ENCODE measurements at places on chromosomes 7 and 10. TPM values are rescaled to one million over a fixed set of nuclear protein-coding genes. Genes with fewer than 3 reads are reported as not detected.

The LRRN3 gene
- polyA plus RNA-seq: 7.1 TPM

The TAS2R4 gene
- polyA plus RNA-seq: 1.2 TPM

The COL28A1 gene
- polyA plus RNA-seq: 12.6 TPM

The TMEM26 gene
- polyA plus RNA-seq: 6.6 TPM

The OR6B1 gene
- not detected for polyA plus RNA-seq

The MRLN gene
- polyA plus RNA-seq: 0.26 TPM

The CCL26 gene
- polyA plus RNA-seq: not detected

The SPAM1 gene
- polyA plus RNA-seq: not detected

The HGF gene
- 2.8 TPM for polyA plus RNA-seq

GRCh38 chr7:44914992-44915607, 29.8 kb upstream of the PURB start:
- DNase-seq: no peak

DNA sequence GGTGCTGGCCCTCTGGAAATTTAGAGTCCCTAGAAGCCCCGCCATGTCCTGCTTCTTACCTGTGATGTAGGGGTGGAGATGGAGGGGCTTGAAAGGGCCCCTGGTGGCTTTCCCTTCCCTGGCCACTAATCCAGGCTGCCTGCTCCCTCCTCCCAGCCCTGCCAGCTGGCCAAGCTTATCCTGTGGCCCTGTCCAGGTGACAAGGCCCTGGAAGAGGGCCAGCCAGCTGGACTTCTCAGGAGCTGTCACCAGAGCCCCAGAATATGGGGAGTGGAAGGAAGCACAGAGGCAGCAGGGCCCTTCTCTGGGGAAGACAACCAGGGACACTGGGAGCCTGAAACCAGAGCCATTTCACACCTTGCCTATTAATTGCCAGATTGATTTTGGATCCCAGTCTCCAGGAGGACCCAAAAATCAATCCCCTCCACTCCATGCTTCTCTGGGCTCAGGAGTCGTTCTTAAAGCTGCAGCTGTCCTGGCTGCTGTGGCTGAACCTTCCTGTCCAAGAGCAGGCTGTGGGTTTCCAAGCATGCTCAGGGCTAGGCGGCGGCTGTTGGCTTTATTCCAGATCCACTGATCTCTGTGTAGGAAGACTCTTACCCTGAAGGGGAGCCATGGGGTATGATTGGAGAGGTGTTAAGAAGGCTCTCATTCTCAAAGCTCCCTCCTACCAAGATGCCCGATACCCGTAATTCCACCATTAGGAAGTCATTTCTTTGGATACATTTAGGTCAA, 52.6 kb upstream of the PCBD1 start:
- no peak for DNase-seq

DNA sequence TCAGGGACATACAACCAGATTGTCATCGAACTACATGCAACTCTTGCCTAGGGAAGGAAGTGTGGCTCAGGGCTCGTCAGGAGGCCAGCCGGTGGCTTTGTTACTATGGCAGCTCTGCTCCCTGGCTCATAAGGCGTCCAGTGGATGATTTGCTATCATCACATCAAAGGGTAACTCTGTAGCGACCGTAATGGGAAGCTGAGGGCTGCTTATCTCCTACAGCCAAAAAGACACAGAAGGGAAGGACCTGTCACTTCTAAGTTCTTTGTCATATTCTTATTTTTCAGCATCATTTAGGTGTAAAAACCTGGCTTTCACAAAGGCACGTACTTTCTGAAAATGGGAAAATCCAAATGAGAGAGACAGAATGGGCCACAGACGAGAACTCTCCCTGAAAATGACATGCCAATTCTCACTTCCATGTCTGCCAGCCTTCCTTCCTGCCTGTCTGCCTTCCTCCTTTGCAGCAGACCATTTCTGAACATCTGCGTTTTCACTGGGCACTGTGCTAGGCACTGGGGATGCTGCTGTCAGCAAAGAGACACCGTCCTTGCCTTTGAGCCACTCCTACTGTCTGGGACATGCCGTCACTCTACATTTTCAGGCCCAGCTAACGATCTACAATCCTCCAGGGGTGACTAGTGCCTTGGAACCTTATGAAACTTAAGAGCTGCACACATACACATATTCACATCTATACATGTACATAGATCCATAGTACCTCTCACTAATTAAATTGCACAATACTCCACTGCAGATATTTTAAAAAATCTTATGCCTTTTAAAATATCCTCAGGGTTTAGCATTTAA, 26.9 kb downstream of the ENKUR start:
- no peak for DNase-seq

DNA sequence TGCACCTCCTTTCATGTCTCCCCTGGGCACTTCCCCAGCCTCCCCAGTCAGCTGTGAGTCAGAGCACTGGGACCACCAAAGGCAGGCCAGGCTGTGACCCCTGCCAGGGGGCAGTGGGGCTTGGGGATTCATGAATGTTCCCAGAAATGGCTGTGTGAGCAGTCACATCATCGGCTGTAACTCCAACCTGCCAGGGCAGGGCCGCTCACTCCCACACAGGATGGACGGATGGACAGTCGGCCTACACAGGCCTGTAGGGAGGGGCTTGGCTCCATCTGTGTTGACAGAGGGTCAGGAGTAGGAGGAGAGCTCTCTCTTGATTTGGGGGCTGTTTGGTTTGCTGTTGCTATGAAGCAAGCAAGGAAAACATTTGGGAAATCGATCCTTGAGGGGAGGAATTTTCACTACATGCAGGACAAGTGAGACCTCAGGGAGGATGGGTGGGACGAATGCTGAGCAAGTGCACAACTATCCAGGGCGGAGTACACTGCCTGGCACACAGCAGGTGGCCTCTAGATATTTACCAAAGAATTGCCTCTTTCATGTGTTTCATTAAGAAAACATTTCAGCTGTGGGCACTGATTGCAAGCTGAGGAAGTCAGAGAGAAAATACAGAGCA, 2.9 kb upstream of the IGFBP1 start:
- no peak for DNase-seq

DNA sequence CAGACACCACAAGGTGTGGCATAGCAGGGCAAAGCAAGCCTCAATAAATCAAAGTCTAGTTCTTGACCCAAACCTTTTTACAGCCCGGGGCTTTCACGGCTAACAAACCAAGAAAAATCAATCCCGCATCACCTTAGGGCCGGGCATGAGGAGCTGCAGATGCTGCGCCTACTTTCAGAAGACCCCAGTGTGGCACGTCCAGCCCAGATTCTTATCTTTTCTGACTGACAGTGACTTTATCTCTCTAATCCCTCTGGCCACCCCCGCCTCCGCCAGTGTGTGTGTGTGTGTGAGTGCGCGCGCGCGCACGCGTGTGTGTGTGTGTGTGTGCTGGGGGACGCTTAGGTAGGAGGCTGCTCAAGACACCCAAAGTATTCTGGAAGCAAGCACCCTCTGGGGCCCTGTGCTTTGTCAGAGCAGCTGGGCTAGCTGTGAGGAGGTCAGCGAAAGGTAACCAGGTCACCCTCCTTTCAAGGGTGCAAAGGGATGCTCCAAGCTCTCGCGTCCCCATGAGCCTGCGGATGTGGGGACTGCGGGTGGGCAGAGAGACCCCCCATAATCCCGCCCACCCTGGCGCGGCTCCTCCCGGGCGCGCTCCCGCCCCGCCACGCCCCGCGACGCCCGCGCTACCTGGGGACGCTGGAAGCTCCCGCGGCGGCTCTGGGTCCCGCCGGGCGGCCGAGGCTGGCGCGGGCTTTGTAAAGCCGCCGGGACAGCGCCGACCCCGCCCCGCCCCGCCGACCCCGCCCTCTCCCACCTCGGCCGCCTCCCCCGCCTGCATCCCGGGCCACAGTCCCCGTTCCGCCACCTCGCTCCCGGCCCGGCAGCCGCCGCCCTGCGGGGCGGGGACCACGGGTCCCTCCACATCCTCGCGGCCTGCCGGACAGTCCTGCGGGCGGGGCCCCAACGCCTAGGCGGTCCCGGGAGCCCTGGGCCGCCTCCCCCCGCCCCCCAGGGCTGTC, 57.1 kb upstream of the RHOBTB1 start:
- no peak for DNase-seq

DNA sequence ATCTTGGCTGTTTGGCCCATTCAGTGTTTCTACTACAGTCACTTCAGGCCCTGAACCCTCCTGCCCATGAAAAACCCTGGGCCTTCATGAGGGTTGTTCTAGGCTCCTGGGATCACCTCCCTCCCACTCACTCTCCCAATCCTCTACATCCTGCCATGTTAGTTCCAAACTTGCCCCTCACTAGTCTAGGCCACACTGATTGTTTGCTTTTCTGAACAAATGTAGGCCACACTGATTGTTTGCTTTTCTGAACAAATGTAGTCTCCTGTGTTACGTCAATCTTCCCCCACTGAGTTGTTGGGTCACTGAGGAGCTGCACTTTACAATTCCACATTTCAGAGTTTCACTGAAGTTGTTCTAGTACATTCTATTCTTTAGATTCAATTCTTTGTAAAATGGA, 5.3 kb upstream of the ALDH18A1 start:
- DNase-seq: no peak

GRCh38 chr7:126856691-126857291, 395.9 kb downstream of the GRM8 start:
- DNase-seq: no peak

DNA sequence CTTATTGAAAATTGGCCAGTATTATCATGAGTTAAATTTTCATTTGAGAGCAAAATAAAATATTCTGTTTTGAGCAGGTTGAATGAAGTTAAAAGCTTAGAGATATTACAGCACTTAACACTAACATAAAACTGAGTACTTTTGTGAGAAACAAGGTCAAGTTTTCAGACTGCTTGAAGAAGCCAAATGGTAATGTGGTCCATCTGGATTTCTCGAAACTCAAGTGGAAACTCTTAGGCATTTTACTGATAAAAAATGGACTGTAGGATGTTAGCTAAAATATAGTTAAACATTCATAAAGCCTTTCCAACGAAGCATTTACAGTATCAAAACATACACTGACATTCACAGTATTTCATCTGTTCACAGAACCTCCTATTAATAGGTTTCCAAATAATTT, 528.1 kb upstream of the SEMA3D start:
- no peak for DNase-seq

GRCh38 chr7:131616487-131617200, 60.2 kb upstream of the PODXL start:
- no peak for DNase-seq

DNA sequence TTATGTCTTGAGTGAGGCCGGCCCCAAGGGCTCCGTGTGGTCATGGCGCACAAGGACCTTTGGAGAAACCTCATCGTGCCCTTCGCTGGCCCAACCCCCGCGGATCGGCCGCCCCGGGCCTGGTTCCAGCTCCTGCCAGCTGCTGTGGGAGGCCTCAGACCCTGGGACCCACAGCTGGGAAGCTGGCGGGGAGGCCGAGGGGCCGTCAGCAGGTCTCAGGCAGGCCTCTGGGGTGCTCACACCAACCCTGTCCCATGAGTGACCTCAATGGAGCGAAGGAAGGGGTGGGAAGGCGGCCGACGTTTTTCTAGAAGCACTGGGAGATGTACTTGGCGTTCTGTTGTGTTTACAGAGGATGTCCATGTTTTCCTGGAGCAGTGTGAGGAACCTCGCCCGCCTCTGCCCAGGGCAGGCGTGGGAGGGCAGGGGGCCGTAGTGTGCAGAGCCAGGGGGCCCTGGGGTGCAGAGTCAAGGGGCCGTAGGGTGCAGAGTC, 18.6 kb upstream of the ADGRA1 start:
- no peak for DNase-seq

- DNase-seq: peak; percentile 3
Measured at GRCh38 chr7:82156893-82157292, 286.7 kb downstream of the CACNA2D1 start.

GRCh38 chr10:75495434-75496190, 64.2 kb downstream of the LRMDA start:
- DNase-seq: no peak

- DNase-seq: no peak
Measured at GRCh38 chr10:132497861-132498561, 39.6 kb upstream of the INPP5A start.

DNA sequence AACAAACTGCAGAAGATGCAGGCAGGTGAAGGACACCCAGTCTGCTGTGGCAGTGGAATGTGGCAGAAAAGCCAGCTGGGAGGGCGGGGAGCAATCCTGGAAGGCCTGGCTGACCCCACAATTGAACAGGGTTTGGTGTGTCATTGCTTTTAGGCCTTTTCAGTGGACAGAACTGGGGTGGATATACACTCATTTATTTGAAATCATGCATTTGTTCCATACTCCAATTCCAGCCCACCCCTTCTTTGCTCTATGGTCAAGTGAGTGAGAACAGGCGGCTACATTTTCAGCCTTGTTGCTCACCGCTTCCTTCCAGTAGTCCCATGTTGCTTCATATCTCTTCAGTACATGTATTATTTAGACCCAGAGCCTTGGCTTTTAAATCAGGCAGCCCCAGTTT, 39.8 kb downstream of the PTPN12 start:
- no peak for DNase-seq

DNA sequence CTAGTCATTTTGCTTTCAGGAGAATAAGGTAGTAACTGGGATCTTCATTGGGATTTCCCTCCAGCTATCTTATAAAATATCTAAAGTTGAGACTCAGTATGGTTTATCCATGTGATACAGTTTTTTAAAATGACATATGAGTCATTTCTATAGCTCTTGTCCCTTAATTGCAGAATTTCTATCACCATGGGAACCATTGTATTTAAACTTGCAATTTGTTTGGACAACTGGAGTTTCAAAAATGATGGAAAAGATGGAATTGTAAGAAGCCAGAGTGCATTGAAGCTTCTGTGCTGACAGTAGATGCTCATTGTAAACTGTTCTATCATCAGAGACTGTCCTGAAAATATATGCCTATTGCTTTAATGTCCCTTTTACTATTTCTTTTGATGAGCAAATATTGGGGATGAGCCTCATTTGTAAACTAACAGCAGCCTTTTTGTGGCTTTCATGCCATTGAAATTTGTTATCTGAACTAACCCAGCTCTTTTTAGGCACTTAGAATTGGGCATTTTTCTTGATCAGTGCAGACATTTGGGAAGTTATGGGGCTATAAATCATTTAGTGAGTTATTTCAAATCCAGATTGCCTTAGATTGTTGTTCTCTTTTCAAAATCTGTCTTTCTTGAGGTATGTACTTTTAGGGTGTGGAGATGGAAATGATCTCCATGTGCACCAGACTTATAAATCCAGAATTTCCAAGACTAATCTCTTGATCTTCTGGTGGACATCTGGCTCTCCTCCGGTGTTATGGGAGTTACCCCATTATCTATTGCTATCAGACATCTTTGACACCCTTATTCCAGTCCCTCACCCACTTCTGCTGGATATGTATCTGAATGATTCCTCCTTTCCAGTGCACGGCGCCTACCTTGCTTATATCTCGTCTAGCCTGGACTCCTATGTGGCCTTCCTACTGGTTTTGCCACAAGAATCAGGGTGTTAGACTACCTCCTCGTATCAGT, 159.0 kb downstream of the SND1 start:
- no peak for DNase-seq

DNA sequence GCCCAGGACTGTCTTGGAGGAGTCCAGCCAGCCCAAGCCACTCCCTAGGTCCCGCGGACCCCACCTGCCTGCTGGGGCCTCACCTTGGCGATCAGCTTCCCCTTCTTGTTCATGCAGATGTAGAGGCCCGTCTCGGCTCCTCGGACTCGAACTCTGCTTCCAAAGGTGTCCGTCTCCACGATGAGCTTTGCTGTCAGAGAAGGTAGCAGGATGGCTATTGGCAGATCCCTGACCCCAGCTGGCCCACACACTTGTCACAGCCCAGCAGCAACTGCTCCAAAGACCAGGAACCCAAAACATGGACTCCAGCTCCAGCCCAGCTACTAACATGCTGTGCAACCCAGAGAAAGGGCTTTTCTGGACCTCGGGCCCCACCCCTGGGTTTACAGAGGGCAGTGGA, 4.5 kb downstream of the FGF8 start:
- no peak for DNase-seq

GRCh38 chr7:102912742-102913141, at the start of gene LRRC17:
TSS of gene LRRC17 (plus strand) at chr7:102913000. CDS start at chr7:102933914, 20,914 bp downstream.
- DNase-seq: peak; percentile 78
